ENCODE measurements at places on chromosomes 11 and 22. TPM values are rescaled to one million over a fixed set of nuclear protein-coding genes. Genes with fewer than 3 reads are reported as not detected.

The EPS8L2 gene
- total RNA-seq: 17.2 TPM

The TYR gene
- not detected for total RNA-seq

DNA sequence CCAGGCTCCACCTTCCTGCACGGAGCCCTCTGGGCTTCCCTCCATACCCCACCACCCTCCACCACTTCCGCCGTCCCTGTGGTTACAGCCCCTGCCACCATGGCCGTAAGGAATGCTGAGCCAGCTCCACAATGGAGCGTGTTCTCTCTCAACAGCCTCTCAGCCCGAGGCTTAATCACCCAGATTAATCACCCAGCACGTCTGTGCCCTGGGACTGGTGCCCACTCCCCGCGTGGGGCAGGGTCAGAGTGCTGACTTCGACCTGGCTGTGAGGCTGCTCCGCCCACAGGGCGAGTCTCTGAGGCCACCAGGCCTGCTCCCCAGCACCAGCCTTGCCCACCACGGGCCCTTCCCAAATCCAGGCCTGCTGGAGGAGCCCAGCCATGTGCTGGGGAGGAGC is 4.0 kb upstream of the TH start:
- no peak for DNase-seq
- no peak overlapping the region for H3K27ac ChIP-seq
- H3K4me1 ChIP-seq: peaks cover 15% of the 10 kb centered on the region
- H3K36me3 ChIP-seq: no peaks in the 10 kb centered on the region
- no peaks in the 10 kb centered on the region for H3K27me3 ChIP-seq

DNA sequence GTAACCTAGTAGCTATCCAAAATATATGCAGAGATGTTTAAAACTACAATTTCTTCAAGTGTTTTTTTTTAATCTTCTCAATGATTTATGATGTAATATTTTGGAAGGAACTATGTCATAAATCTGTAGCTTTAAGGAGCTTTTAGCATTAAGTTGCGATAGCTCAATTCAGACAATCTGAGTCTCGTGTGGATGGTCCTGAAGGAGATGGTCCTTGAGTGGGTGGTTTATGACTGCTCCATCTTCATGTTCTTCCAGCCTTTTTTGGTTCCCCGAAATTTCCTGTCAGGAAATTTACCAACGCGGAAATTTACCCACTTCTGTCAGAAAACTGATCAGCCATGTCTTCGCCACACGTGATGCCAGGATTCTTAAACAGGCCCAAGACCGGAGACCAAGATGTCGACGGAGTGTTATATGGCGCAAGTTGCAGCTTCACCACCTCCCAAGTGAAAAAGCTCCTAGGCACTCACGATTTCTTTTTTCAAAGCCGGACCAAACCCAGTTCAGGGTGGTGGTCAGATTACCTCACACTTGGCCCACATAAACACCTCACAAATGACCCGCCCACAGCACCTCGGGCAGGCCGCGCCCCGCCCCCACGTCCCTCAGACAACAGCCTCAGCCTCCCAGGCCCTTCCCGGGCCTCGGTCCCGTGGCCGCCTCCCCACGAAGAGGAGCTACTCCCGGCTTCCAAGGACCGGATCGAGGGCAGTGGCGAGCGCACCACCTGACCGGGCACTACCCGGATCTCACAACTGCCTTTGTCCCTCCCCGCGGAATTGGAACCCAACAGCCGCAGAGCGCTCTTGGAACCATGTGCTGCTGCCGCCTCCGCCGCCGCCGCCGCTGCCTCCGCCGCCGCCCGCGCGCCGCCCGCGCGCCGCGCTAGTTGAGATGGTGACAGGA is at the start of gene MORC2:
Gene MORC2 (minus strand): TSS at position 760 of the 909 bp plus-strand sequence. CDS start 885 bp downstream, outside the sequence.
- H3K4me1 ChIP-seq: peaks cover 69% of the 10 kb centered on the region
- peak within 1 kb of the TSS; percentile 92 for H3K4me3 ChIP-seq
- H3K36me3 ChIP-seq: peaks cover 30% of the 10 kb centered on the region

GRCh38 chr22:36619797-36620399 is 83.7 kb downstream of the CACNG2 start:
- no peak overlapping the region for H3K27ac ChIP-seq
- no peak for DNase-seq
- peaks cover 65% of the 10 kb centered on the region for H3K27me3 ChIP-seq
- peaks cover 2% of the 10 kb centered on the region for H3K36me3 ChIP-seq
- H3K4me3 ChIP-seq: no peak overlapping the region
- no peaks in the 10 kb centered on the region for H3K4me1 ChIP-seq

- H3K4me1 ChIP-seq: peaks cover 23% of the 10 kb centered on the region
- no peaks in the 10 kb centered on the region for H3K36me3 ChIP-seq
- H3K4me3 ChIP-seq: no peak overlapping the region
- no peak overlapping the region for H3K27ac ChIP-seq
Observed at GRCh38 chr11:95668131-95668530, 121.5 kb downstream of the FAM76B start.

GRCh38 chr11:119536801-119537200 is 113.8 kb upstream of the THY1 start:
- DNase-seq: no peak
- H3K4me1 ChIP-seq: no peaks in the 10 kb centered on the region
- H3K27ac ChIP-seq: no peak overlapping the region
- no peaks in the 10 kb centered on the region for H3K36me3 ChIP-seq
- H3K4me3 ChIP-seq: no peak overlapping the region
